Naive thymus-derived CD4-positive, alpha-beta T cell (primary cell): ENCODE measurements at places on chromosomes 7 and 10. TPM values are rescaled to one million over a fixed set of nuclear protein-coding genes. Genes with fewer than 3 reads are reported as not detected.

- H3K4me3 ChIP-seq, result no peak overlapping the region
- H3K4me1 ChIP-seq, result peaks cover 34% of the 10 kb centered on the region
- DNase-seq, result no peak
- H3K27me3 ChIP-seq, result no peaks in the 10 kb centered on the region
- no peak overlapping the region for H3K27ac ChIP-seq
Observed at GRCh38 chr10:62056698-62057097, 155.2 kb downstream of the ARID5B start.

- no peaks in the 10 kb centered on the region for H3K36me3 ChIP-seq
- no peak for DNase-seq
- H3K27me3 ChIP-seq, result no peaks in the 10 kb centered on the region
- no peak overlapping the region for H3K27ac ChIP-seq
Observed at GRCh38 chr7:128666200-128666599, 5.9 kb upstream of the GARIN1A start.

DNA sequence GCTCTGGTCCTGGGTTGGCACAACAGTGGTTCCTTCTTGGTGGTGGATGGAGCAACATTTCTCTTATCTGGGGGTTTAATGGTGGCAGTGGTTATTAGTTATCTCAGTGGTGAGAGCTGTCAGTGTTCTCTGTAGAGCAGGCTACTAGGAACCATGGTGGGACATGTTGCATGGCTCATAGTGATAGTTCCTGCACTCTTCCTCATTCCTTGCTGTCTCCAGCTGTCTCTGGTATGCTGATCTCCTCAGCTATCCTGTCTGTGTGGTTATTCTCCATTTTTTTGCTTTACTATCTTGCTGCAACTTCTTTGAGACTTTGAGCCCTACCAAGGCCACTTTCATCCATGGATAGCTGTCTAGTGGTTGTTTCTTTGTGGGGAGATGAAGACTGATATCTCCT is 44.0 kb downstream of the CCDC7 start:
- no peaks in the 10 kb centered on the region for H3K4me1 ChIP-seq
- no peak overlapping the region for H3K4me3 ChIP-seq
- H3K27me3 ChIP-seq, result no peaks in the 10 kb centered on the region
- no peak overlapping the region for H3K27ac ChIP-seq
- no peak for DNase-seq

- H3K27ac ChIP-seq, result no peak overlapping the region
- no peak overlapping the region for H3K4me3 ChIP-seq
- no peaks in the 10 kb centered on the region for H3K27me3 ChIP-seq
- no peaks in the 10 kb centered on the region for H3K36me3 ChIP-seq
- H3K4me1 ChIP-seq, result no peaks in the 10 kb centered on the region
Observed at GRCh38 chr7:140000666-140001268, 62.0 kb downstream of the PARP12 start.

DNA sequence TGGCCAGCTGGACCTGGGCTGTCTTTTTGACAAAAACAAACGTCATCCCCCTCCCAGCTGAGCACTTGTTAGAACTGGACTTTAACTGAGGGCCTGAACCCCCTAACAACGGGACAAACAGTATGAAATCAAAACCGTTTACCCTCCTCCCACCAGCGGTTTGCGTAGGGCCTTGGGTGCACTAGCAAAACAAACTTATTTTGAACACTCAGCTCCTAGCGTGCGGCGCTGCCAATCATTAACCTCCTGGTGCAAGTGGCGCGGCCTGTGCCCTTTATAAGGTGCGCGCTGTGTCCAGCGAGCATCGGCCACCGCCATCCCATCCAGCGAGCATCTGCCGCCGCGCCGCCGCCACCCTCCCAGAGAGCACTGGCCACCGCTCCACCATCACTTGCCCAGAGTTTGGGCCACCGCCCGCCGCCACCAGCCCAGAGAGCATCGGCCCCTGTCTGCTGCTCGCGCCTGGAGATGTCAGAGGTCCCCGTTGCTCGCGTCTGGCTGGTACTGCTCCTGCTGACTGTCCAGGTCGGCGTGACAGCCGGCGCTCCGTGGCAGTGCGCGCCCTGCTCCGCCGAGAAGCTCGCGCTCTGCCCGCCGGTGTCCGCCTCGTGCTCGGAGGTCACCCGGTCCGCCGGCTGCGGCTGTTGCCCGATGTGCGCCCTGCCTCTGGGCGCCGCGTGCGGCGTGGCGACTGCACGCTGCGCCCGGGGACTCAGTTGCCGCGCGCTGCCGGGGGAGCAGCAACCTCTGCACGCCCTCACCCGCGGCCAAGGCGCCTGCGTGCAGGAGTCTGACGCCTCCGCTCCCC is at the start of gene IGFBP1:
Gene IGFBP1, plus strand, starts transcription at position 304 of the 808 bp plus-strand sequence. Its CDS starts 165 bp downstream, at position 469.
- H3K27me3 ChIP-seq, result no peaks in the 10 kb centered on the region
- no peaks in the 10 kb centered on the region for H3K36me3 ChIP-seq

The LRIT1 gene
- total RNA-seq, result not detected

The TDRD1 gene
- total RNA-seq, result not detected

The ST7 gene
- total RNA-seq, result 5.6 TPM

DNA sequence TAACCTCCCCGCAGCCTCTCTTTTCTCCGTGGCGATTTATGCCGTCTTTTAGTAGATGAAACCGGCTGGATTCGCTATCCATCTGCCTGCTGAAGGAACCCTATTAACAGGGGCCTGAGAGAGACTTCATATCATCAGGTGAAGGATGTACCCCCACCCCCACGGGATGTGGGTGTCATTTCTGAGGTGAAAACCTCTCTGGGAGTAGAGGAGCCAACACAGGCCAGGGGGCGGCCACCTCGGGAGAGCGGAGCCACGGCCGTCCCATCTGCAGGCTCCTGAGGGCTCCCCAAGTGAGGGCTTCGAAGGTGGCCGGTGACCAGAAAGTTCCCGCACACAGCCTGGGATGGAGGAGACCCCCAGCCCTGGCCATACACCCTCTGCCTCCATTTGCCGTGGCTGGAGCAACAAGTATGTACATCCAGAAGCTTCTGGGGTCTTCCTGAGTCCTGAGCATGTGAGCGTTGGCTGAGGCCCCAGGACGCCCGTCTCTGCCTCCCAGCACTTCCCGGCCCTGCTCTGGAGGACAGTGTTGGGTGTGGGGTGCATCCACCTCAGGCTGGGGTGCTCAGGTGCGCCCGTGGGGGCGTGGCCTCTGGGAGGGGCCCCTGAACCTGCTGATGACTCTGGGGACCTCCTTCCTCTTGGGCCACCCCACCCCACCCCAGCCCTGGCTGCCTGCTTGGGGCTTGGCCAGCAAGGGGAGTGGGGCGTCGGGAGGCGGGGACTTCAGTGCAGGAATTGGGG is 84.7 kb downstream of the NKX6-2 start:
- peaks cover 81% of the 10 kb centered on the region for H3K36me3 ChIP-seq
- no peak for DNase-seq
- H3K27me3 ChIP-seq, result no peaks in the 10 kb centered on the region
- no peaks in the 10 kb centered on the region for H3K4me1 ChIP-seq
- no peak overlapping the region for H3K4me3 ChIP-seq

- no peaks in the 10 kb centered on the region for H3K36me3 ChIP-seq
- no peak overlapping the region for H3K4me3 ChIP-seq
- no peaks in the 10 kb centered on the region for H3K4me1 ChIP-seq
- H3K27me3 ChIP-seq, result no peaks in the 10 kb centered on the region
- H3K27ac ChIP-seq, result no peak overlapping the region
Observed at GRCh38 chr10:13711291-13711690, 124.5 kb downstream of the PRPF18 start.

DNA sequence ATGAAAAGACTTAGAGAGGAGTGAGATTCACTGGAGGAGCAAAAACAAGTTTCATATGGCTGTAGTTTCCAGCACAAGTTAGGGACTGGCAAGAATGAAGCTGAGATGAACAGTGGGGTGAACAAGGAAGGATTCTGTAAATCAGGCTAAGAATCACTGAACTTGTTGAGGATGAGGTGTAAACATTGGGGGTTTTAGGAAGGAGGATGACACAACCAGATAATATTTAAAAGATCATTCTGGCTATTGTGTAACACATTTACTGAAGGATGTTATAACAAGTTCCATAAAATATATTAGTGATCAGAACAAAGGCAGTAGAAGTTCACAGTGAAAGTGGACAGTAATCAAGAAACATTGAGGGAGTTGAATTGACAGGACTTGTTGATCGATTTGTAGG is 68.9 kb downstream of the CD36 start:
- no peaks in the 10 kb centered on the region for H3K36me3 ChIP-seq
- H3K27me3 ChIP-seq, result no peaks in the 10 kb centered on the region
- no peak overlapping the region for H3K4me3 ChIP-seq
- no peaks in the 10 kb centered on the region for H3K4me1 ChIP-seq

DNA sequence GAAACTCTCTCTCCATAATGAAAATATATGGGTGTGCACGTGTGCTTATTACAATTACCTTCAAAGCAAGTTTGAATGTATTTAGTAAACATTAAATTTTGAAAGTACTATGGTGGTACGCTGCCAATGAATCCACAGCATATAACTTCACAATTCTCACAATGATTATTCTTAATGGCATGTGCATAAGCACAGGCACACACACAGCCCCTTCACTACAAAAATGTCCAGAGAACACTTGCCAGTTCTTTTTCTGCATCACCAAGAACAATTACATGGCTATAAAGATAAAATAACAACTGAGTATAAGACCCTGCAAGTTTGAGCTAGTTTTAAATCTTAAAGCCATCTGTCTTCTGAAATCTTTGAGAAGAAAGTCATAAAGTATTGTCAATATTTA is 22.2 kb downstream of the SGCE start:
- H3K27me3 ChIP-seq, result no peaks in the 10 kb centered on the region
- H3K4me3 ChIP-seq, result no peak overlapping the region
- no peak overlapping the region for H3K27ac ChIP-seq
- H3K36me3 ChIP-seq, result no peaks in the 10 kb centered on the region
- no peak for DNase-seq
- no peaks in the 10 kb centered on the region for H3K4me1 ChIP-seq

GRCh38 chr10:89404104-89405047 is 10.0 kb upstream of the IFIT5 start:
- no peaks in the 10 kb centered on the region for H3K27me3 ChIP-seq
- H3K4me3 ChIP-seq, result no peak overlapping the region
- no peaks in the 10 kb centered on the region for H3K4me1 ChIP-seq
- no peak for DNase-seq
- H3K27ac ChIP-seq, result no peak overlapping the region

- no peak overlapping the region for H3K4me3 ChIP-seq
- no peaks in the 10 kb centered on the region for H3K36me3 ChIP-seq
- no peak for DNase-seq
- no peaks in the 10 kb centered on the region for H3K27me3 ChIP-seq
Observed at GRCh38 chr7:146773506-146773905, 656.9 kb downstream of the CNTNAP2 start.

The GATA3 gene
- 57.7 and 60.1 TPM in 2 replicates for total RNA-seq

The ANLN gene
- 48.6 and 53.4 TPM in 2 replicates for total RNA-seq

GRCh38 chr10:58300676-58301075 is 31.7 kb downstream of the CISD1 start:
- H3K4me3 ChIP-seq, result no peak overlapping the region
- no peak overlapping the region for H3K27ac ChIP-seq
- H3K4me1 ChIP-seq, result no peaks in the 10 kb centered on the region

GRCh38 chr10:575402-576129 is 113.9 kb downstream of the DIP2C start:
- peaks cover 7% of the 10 kb centered on the region for H3K27me3 ChIP-seq
- H3K4me1 ChIP-seq, result no peaks in the 10 kb centered on the region

DNA sequence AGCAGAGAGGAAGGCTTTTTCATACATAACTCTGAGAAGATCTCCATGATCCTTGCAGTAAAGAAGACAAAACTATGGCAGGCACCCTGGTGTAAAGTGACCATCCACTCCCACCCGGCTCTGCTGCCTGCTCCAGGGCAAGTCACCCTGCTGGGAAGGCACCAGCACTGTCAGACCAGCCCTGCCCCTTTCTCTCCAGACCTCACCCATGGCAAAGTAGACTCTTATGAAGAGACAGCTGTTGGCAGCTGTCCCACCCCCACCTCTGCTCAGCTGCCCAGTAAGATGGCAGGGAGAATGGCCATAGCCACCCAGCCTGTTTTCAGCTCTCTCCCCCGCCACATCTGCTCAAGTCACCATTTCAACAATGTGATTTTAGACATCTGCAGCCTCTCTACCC is 8.6 kb upstream of the ZMIZ2 start:
- H3K36me3 ChIP-seq, result no peaks in the 10 kb centered on the region
- no peaks in the 10 kb centered on the region for H3K27me3 ChIP-seq
- H3K4me3 ChIP-seq, result no peak overlapping the region

- H3K36me3 ChIP-seq, result no peaks in the 10 kb centered on the region
- no peaks in the 10 kb centered on the region for H3K4me1 ChIP-seq
- no peak overlapping the region for H3K27ac ChIP-seq
- H3K27me3 ChIP-seq, result no peaks in the 10 kb centered on the region
- no peak for DNase-seq
Observed at GRCh38 chr10:88008866-88009470, 145.5 kb downstream of the PTEN start.

DNA sequence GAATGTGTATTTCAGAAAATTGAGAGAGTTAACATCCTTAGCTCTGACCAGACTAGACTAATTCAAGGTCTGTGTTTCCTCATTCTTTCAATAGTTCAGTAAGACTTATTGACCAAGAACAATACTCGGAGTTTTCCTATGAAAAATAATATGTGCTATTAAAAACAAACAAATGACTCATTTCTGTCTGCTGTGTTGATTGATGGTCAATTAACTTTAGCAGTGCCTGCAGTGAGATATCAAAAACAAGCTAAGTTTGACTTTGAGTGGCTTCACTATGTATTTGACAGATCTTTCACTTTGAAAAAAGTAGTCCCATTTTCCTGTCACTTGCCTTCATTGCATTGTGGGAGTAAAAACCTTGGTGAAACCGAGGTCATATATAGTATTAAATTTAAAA is 91.0 kb downstream of the GNAT3 start:
- H3K27ac ChIP-seq, result no peak overlapping the region
- no peak for DNase-seq
- no peak overlapping the region for H3K4me3 ChIP-seq
- no peaks in the 10 kb centered on the region for H3K27me3 ChIP-seq
- no peaks in the 10 kb centered on the region for H3K36me3 ChIP-seq

The TRPV5 gene
- not detected in 2 replicates for total RNA-seq

The ANAPC16 gene
- 131 TPM for total RNA-seq

- H3K4me3 ChIP-seq, result no peak overlapping the region
- no peaks in the 10 kb centered on the region for H3K36me3 ChIP-seq
- H3K27me3 ChIP-seq, result no peaks in the 10 kb centered on the region
- no peak overlapping the region for H3K27ac ChIP-seq
Observed at GRCh38 chr10:47340608-47341170, 7.5 kb upstream of the RBP3 start.

The SLC25A40 gene
- total RNA-seq, result 34.7 TPM

GRCh38 chr7:148912151-148912550 is 28.1 kb upstream of the EZH2 start:
- no peak overlapping the region for H3K4me3 ChIP-seq
- no peak for DNase-seq
- peaks cover 45% of the 10 kb centered on the region for H3K4me1 ChIP-seq
- no peaks in the 10 kb centered on the region for H3K36me3 ChIP-seq
- no peaks in the 10 kb centered on the region for H3K27me3 ChIP-seq

The CPA4 gene
- total RNA-seq, result not detected

The NUTM2D gene
- 3.4 and 3.6 TPM in 2 replicates for total RNA-seq

- no peak overlapping the region for H3K27ac ChIP-seq
- no peaks in the 10 kb centered on the region for H3K36me3 ChIP-seq
- DNase-seq, result no peak
- H3K4me3 ChIP-seq, result no peak overlapping the region
Observed at GRCh38 chr7:112707655-112708054, 82.5 kb downstream of the TMEM168 start.
